ENCODE measurements at places on chromosomes 11 and 22.

DNA sequence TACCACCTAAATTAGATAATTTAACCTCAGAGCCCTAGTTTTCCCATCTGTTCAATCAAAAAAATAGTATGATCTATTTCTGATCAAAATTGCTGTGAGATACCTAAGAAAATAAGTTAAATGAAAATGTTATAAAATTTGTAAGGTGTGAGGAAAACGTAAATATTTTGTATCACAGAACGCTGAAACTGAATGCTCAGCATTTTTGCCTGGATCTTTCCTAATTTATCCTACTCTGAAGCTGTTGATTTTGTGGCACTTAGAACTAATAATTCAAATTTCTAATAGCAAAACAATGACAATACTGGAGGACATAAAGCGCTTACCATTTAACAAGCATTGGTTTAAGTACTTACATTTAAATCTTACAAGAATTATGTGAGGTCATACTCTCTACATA is 674.2 kb downstream of the FAM181B start:
- DNase-seq, result no peak

DNA sequence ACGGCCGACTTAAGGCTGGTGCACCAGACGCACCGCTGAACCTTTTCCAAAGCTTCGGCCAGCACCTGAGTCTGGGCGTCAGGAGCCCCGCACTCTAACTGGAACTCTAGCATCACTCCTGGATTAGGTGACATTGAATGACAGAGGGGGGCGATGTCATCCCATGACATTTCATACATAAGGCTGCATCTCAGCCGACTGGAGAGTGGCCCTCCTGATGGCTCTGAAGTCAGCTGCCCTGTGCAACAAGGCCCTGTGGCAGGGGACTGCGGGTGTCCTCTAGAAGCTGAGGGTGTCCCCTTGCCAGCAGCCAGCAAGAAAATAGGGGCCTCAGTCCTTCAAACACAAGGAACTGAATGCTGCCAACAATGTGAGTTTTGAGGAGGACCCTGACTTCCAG is 10.1 kb upstream of the FADS3 start:
- no peak for DNase-seq

DNA sequence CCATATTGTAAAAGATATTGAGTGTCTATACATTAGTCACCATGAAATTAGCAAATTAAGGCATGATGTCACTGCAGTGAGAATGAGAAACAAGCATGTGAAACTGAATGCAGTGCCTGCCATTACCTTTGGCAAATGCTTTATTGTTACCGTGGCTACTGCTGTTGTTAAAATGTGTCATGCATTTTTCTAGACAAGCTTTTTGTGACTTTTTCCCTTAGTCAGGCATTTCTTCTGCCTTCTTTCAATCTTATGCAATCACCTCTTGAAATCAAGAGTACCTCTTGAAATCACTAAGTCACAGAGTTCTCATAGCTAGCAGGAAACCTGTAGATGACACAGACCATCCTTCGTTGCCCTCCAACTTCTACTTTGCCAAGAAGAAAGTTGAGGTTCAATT is 461.7 kb upstream of the TENM4 start:
- DNase-seq, result no peak

DNA sequence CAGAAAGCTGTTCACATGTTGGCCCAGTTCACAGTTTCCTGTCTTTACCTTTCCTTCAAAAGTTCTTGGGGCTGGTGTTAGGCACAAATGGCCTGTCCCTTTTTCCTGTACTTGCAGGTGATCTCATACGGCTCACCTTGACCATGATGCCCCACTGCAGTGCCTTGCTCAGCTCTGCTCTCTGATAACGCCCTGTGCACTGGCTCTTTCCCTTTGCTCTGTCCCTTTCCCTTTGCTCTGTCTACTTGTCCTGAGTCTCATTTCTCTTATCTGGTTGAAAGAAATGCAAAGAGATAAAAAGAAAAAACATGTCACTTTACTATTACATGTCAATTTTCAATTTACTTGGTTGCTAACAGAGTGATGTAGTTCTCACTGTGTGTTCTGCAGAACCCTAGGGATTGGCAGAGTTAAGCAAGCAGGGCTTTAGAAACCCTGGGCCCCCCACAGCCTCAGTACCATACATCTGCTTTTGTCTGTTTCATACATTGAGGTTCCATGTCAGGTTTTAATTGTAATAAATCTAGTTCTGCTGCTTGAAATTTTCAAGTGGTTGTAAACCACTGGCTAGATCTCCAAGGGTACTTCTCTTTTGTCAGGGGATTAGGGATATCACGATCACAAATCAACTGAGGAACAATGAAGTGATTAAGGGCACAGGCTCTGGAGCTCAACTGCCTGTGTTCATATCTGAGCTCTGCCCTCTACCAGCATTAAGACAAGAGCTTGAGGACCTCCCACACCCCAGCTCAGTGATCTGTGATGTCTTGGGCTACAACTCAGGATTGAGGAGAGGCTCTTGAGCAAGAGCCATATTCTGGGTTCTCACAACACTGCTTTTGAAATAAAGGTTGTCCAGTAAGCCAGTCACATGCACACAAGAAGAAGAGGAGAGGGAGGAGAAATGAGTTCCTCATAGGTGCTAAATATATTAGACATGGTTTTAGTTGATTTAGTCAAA is 16.3 kb upstream of the SORL1 start:
- peak; percentile 63 for DNase-seq

- no peak for DNase-seq
Measured at GRCh38 chr11:66371627-66372415, at the start of gene SLC29A2. TSS of gene SLC29A2 (minus strand) at chr11:66371760. CDS start at chr11:66371591, 169 bp downstream.

- DNase-seq, result no peak
Measured at GRCh38 chr11:45578316-45578715, 87.1 kb downstream of the CHST1 start.
